ENCODE measurements at places on chromosomes 1 and 21. TPM values are rescaled to one million over a fixed set of nuclear protein-coding genes. Genes with fewer than 3 reads are reported as not detected.

Gene BRDT
- not detected for polyA plus RNA-seq

Gene UQCRHL
- 14.0 TPM for polyA plus RNA-seq

Gene SLC1A7
- not detected for polyA plus RNA-seq

Gene KRTAP15-1
- not detected for polyA plus RNA-seq

Gene KIF26B
- polyA plus RNA-seq, result 0.80 TPM

Gene MEGF6
- polyA plus RNA-seq, result 0.42 TPM

Gene ANKRD34A
- 0.66 TPM for polyA plus RNA-seq

Gene CYP4Z1
- not detected for polyA plus RNA-seq

Gene LENEP
- not detected for polyA plus RNA-seq

Gene UBE2Q1
- polyA plus RNA-seq, result 17.2 TPM

Gene LCA5L
- 0.94 TPM for polyA plus RNA-seq

Gene SLC9C2
- polyA plus RNA-seq, result not detected

Gene ABL2
- 41.8 TPM for polyA plus RNA-seq

Gene ETV3L
- not detected for polyA plus RNA-seq

Gene PFKFB2
- 8.7 TPM for polyA plus RNA-seq

Gene CFH
- 1.7 TPM for polyA plus RNA-seq

Gene PHLDA3
- polyA plus RNA-seq, result 104 TPM

Gene SON
- polyA plus RNA-seq, result 67.9 TPM

Gene FCER1G
- 0.62 TPM for polyA plus RNA-seq

Gene IL12RB2
- 0.63 TPM for polyA plus RNA-seq

Gene CHRM3
- not detected for polyA plus RNA-seq

Gene PDPN
- 29.9 TPM for polyA plus RNA-seq

Gene FHL3
- 5.1 TPM for polyA plus RNA-seq

Gene CD48
- 0.30 TPM for polyA plus RNA-seq

Gene PADI2
- polyA plus RNA-seq, result 0.13 TPM

Gene OR2G6
- not detected for polyA plus RNA-seq

Gene TLR5
- 0.69 TPM for polyA plus RNA-seq

Gene NPR1
- polyA plus RNA-seq, result not detected

Gene S1PR1
- polyA plus RNA-seq, result 2.0 TPM

Gene LCE1E
- polyA plus RNA-seq, result 1.0 TPM

Gene RGSL1
- not detected for polyA plus RNA-seq

Gene GLIS1
- not detected for polyA plus RNA-seq

Gene OR10Z1
- not detected for polyA plus RNA-seq

Gene MEX3A
- polyA plus RNA-seq, result 1.5 TPM
